ENCODE measurements at places on chromosomes 11 and 22.

GRCh38 chr11:57763568-57763967 lies 2.0 kb downstream of the CTNND1 start:
- DNase-seq: peak; percentile 42

- no peak for DNase-seq
Observed at GRCh38 chr11:11401960-11402535, 49.0 kb upstream of the CSNK2A3 start.

DNA sequence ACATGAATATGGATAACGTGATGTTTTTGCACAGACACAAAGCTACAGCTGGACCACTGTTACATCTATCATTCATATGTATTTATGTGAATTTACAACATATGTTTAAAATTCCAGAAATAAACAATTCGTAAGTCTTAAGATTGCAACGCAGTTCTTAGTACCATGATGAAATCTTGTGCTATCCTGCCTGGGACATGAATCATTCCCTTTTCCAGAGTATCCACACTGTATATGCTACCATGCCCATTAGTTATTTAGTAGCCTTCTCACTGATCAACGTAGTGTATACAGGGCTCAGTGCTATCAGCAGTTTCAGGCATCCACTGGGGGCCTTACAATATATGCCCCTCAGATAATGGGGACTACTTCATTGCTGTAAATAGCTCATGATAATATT lies 4.3 kb downstream of the ATL3 start:
- DNase-seq: peak; percentile 74

DNA sequence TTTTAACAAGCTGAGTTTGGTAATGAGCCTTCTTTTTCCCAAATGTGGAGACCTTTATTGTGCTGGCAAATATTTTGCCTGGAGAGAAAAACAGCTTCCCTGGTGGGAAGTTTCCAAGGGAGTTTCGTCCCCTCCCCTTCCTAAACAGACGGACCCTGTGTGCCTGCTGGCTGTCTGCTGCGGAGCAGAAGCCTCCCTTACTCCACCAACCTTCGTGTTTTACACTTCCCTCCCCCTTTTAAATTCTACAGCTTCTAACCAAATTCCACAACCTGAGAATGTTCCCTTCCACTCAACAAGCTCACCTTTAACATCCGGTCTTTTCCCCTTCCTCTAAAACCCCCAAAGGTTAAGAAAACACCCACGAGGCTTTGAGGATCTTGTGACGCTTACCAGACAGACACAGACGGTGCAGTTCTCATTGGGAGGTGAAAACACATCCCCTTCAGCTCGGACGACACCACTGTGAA lies 17.1 kb downstream of the VWCE start:
- DNase-seq: no peak

DNA sequence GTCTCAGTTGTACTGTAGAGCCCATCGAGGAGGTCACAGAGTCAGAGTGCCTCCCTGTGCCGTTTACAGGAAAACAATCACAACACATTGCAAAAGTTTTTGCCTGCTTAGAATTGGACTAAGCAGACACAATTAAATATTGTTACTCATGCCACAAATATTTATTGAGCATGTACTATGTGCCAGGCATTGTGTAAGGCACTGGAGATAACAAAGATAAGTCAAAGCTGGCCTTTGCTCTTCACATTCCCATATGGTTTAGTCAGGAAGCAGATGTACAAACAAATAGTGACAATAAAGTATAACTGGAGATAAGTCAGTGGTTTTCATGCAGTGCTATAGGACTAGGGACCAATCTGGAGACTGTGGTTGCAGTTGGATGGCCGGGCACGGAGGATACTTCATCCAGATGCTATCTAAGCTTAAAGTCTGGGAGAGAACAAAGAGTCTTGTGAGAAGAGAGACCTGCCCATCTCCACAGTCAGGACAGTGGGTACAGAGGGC lies 550.7 kb downstream of the INSC start:
- no peak for DNase-seq

DNA sequence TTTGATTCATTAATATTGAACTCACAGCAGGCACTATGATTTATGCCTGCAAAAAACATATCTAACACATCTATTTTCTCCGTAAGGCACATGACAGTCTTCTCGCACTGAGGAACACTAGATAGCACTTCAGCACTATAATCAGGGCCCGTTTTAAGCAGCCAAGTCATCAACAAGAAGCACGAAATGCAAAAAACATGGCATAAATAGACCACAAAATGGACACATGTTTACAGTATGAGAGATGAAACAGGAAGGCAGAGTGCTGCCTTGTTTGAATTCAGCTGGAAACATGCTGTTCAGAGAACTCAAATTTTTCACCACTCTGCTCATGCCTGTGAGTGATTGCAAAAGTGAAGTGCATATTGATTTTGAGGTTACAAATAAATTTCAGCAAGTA lies 205.8 kb upstream of the PDGFD start:
- no peak for DNase-seq

DNA sequence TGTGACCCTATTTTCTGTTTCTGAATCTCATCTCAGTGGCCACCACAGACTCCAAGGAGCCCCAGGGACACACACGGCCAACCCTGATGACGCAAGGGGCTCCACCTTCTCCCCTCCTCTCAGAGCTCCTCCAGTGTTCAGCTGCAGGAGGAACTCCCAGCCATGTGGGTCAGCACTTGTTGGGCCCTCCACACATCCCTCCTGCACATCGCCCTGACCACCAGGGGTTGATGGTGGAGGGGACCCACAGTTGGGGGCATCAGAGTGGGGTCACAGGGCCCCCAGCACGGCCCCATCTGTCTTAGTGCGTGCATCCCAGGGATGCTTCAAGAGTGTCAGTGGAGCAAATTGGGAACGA lies 499.6 kb downstream of the BRD1 start:
- no peak for DNase-seq

- no peak for DNase-seq
Observed at GRCh38 chr11:69085490-69086095, 36.9 kb downstream of the TPCN2 start.

DNA sequence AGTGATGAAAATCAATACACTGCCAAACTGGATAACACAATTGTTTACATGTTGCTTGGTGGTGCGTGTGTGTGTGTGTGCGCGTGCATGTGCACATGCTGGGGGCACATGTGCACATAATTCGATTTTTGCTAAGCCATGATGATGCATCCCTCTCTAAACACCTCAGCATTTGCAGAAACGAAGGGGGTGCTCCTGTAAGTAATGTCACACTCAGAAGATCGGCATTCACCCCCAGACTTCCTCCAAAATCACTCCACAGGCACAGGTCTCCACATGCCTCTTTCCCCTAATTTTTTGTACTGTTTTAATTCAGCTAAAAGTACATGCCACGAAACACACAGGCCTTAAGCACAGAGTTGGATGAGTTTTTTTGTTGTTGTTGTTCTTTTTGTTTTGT lies 341.5 kb downstream of the SHANK2 start:
- no peak for DNase-seq

DNA sequence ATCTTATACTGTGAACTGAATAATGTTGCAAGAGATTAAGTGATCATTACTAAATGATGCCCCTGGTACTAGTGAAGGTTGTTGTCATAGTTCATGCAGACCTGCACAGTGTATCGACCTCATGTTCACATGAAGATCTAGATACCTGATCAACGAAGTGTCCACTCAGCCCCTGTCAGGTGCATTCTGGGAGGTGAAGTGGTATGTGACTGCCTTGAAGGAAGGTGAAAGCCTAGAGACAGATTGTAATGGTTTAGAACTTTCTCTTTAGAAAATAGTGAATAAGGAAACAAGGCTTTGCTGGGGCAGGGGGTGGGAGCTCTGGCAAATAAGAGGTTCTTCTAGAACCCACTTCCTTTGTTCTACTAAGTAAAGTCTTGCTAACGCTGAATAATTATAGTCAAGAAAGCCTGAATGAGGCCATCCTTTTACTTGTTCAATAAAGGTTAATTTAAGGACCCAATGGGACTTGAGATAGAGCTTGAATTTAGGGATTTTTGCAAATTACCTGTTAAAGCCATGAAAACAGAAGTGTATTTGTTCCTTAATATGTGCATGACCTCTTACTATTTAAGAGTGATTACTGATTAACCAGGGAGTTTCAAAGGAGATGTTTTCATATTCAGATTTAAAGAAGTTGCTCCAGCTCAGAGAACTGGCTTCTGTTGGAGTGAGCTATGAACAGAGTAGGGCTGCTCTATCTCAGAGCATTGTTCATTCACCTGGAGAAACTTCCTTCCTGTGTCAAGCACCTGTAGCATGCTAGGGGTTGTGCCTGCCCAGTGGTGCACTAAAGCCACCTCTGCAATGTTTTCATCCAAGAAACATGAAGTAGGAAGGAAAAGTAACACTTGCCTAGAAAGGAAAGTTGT lies 45.3 kb downstream of the C22orf31 start:
- DNase-seq: no peak

DNA sequence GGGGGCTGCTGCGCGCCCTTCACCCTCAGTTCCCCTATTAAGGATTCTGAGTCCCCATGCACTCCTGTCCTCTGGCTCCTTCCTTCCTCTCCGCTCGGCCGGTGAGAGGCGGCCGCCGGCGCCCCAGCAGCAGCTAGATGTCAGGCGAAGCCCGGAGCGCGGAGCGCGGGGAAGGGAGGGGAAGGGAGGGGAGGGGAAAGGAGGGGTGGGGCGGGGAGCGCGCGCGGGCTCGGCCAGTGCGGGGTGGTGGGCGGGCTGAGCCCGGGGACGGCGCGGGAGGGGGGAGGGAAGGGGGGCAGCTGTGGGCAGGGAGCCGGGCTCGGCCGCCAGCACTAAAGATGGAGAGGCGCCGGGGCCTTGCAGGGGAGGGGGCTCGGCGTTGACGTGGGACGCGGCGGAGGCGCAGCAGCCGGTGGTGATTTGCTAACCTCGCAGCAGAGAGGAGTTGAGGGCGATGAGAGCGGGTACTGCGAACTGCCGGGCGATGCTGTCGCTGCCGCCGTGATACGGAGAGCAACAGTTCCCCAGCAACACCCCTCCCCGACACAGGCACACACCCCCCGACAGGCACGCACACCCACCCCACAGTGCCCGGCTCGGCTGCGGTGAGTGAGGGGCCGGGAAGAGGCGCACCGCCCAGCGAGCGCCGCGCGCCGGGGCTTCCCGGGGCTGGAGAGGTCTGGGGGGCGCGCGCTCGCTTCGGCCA lies at the start of gene ZBTB16:
TSS of gene ZBTB16 (plus strand) at position 434 of the 706 bp plus-strand sequence. CDS start 3,590 bp downstream, outside the sequence.
- no peak for DNase-seq

- DNase-seq: no peak
Observed at GRCh38 chr11:78514922-78515502, 59.7 kb downstream of the NARS2 start.

DNA sequence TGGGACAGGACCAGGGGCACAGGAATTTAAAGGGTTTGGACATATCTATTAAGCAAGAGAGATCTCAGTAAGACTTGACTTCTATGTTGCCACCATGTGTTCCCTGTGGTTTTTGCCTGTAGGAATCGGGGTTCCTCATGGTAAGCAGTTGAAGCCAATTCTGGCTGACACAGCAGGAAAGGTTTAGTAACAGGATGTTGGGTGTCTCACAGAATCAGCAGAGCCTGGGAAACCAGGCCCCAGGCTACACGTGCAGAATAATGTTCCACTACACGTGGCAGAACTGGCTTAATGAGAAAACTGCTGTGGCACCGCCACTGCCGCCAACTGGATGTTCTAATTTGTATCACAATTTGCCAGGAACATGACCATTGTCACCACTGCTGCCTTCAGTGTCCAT lies 264.6 kb upstream of the PLET1 start:
- peak; percentile 41 for DNase-seq

GRCh38 chr22:45867118-45867905 lies 109.7 kb downstream of the WNT7B start:
- DNase-seq: no peak

- DNase-seq: no peak
Observed at GRCh38 chr11:119441898-119442243, 18.9 kb upstream of the THY1 start.

- DNase-seq: peak; percentile 95
Observed at GRCh38 chr11:34427186-34427805, 11.4 kb upstream of the CAT start.

- no peak for DNase-seq
Observed at GRCh38 chr11:120021978-120022377, 115.9 kb downstream of the TRIM29 start.
